ENCODE measurements at places on chromosomes 3 and 15.

DNA sequence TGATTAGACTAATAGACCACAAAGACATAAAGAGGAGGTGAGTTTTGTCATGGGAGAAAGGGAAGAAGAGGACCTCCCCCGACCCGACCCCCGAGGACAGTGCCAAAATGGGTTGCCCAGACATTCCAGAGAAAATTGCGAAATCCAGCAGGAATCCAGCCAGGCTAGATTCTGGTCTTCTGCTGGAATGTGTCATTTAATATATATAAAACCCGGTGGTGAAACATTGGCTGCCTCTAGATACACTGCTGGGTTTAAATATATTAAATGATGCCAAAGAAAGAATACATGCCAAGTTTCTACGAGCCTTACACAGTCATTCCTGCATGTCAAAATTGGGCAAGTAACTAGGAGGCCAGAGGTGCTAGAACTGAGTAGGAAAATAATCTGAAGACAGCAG lies 45.3 kb upstream of the SPESP1 start:
- DNase-seq: no peak

GRCh38 chr3:126693921-126694320 lies 10.1 kb upstream of the CHCHD6 start:
- no peak for DNase-seq

GRCh38 chr3:32310336-32310735 lies 71.9 kb downstream of the CMTM8 start:
- DNase-seq: no peak

DNA sequence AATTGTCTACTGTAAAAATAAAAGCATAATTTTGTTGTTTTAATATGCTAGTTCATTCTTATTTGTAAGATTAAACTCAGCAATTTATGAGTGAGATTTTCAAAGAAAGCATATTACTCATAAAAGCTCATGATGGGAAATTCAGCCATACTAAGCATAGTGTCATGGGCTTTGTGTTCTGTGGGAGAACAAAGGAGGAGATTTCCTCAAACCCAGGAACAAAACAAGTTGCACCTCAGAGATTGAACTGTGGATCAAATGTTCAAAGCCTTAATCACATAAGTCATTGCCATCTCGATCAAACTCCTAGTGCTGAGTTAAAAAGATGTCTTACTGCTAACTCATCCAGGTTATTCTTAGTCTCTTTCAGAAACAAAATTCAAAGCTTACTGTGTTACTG lies 85.6 kb upstream of the PDZRN3 start:
- DNase-seq: no peak

DNA sequence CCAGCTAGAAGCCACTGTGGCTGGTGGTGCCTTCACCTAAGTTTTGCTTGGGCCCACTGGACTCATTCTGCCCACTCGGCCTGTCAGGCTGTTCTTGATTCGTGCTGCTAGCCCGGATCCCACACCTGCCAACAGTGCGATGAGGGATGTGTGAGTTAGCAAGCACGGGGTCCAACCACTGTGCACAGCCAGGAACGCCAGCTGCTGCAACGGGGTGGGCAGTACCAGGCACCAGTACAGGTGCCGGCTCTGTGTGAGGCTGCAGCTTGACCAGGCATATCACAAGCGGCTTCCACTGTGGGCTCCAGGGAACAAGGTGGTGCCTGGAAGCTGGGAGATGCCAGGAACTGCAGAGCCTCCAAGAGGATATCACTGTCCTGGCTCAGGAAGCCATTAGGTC lies 481.2 kb downstream of the OTOL1 start:
- DNase-seq: no peak

- no peak for DNase-seq
Measured at GRCh38 chr3:185724761-185725160, 100.1 kb downstream of the IGF2BP2 start.

DNA sequence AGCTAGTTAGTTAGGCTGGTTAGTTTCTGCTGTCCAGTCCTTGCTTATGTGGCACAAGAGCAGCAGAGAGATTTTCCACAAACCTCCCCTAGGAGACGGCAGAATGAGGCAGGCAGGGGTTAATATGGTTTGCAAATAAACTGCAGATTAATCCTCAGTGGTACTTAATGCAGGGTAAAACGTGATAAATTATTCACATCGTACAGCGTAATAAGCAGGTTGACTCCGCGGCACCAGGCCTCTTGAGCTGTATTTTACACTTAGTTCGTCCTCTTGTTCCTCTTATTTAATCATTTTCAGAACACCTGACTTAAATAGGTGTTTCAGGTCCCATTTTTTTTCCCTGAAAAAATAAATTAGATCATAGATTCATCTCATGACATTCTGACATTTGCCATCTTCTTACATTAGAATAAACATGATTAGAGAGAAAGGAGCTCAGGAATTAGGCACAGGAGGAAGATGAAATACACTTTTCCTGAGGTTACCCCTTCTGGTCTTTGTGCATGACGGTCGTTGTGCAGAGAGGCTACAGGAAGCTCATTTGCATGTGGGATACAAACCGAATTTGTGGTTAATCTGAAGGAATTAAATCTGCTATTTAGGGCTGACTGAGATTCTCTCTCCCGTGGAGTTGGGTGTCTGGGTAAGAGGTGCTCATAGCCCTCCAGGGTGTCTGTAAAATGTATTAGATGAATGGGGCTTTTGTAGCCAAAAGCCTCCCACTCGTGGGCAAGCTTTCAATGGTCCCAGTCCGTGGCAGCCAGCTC lies 27.1 kb upstream of the VPS8 start:
- no peak for DNase-seq

DNA sequence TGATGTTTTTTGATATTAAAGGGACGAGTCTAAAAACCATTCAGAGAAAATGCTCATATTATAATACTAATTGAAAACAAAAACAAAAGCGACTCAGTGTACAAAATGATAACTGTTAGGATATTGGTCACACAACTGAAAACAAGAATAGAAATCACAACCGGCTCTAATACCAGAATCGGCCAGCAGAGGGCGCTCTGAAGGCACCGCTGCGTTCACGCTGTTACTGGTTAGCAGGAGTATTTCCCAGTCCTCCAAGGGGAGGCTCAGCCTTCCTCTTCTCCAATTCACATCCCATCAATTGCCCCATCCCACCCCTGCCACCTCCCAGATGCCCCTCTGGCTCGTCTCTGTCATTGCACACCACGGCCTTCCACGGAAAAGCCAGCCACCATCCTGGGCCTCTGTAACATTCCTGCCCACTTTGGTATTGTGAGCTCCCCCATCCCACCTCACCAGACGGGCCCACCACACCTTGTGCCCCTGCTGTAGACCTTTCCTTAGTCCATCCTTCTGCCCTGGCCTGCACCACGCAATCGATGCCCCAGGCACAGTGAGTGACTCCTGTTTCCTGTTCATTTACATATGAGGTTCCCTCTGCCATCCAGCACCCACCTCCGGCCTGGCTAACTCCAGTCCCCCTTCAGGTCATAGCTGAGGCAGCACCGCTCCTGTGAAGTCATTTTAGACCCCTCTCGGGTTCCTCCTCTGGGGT lies 8.5 kb downstream of the FAM107A start:
- peak; percentile 65 for DNase-seq

GRCh38 chr3:184428561-184429175 lies 48.8 kb downstream of the CHRD start:
- no peak for DNase-seq

DNA sequence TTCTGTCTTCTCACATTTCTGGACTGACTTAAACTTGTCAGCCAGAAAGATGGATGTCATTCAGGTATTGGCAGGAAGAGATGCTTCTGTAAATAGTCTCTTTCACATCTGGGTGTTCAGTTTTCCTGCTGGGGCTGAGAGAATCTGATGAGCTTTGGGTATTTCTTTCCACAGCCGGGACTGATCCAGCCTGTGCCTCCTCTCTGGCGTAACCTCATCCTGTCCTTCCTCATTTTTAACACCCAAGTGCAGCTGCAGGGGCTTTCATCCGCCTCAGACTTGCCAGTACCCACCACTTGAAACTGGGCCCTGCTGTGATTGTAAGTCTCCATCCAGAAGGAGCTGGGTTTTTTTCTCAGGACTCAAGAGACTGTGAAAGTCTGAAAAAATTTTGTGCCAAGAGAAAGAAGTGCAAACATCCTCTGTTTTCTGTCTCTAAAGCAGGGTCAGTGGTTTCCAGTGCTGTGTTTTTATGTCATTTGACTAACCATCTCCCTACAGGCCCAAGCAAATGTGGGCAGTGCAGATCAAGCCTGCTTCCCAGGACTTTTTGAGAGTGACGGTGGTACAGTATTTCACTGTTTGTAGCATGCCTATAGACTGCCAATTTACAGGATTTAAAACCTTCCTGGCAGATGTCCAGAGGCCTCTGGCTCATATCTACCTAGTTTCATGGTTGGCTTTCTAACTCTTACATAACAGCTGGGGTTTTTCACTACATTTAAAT lies 342.7 kb downstream of the PTPRG start:
- peak; percentile 6 for DNase-seq

DNA sequence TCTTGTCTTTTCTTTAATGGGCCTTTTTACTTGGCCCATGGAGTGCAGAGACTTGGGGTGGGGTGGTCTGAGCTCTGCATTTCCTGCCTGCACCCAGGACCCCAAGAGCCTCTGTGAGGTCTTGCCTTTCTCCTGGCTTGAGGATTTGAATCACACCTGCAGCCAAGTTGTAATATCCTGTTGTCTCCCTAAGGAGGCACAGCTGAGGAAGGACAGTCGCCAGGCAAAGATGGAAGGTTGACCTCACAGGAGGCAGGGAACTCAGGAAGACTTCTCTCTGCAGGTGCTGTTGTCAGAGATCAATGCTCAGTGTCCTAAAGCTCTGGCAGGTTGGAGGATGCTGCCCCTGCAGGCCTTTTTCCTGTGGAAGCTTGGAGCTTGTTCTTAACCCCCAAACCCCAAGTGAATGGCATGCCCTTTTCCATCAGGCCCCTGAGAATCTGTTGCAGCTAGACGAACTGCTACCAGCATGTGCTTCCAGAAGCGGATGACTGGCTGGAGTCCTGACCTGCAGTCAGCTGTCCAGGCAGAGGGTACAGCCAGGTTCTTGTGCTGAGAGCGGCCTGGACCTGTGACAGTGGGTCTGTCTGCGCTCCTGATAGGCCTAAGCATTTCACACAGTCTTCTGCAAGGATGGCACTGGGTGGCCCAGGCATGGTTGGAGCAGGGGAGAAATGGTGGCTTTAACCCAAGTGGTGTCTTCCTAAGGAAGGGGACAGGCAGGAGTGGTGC lies 120.0 kb downstream of the EEFSEC start:
- no peak for DNase-seq

DNA sequence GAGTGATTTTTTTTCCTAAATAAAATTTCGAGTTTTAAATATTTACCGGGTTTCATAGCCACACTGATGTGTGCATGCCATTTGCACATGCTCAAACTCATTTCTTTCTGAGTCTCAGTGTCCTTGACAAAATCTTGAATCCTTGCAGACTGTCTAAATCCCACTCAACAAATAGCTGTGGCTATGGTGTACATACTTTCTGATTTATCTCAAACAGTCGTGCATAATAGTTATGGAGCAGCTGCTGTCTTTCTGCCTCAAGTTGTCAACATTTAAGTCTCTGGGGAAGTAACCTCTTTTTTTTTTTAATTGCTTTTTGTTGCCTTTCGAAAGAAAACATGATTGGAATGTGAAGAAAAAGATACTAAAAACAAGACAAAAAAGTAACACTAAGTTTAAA lies 52.8 kb upstream of the UTS2B start:
- DNase-seq: no peak

GRCh38 chr15:33535135-33535534 lies 224.4 kb downstream of the RYR3 start:
- DNase-seq: no peak

- DNase-seq: no peak
Measured at GRCh38 chr15:62666046-62666445, 376.5 kb upstream of the TPM1 start.

GRCh38 chr3:184405075-184406030 lies 25.5 kb downstream of the CHRD start:
- DNase-seq: no peak

DNA sequence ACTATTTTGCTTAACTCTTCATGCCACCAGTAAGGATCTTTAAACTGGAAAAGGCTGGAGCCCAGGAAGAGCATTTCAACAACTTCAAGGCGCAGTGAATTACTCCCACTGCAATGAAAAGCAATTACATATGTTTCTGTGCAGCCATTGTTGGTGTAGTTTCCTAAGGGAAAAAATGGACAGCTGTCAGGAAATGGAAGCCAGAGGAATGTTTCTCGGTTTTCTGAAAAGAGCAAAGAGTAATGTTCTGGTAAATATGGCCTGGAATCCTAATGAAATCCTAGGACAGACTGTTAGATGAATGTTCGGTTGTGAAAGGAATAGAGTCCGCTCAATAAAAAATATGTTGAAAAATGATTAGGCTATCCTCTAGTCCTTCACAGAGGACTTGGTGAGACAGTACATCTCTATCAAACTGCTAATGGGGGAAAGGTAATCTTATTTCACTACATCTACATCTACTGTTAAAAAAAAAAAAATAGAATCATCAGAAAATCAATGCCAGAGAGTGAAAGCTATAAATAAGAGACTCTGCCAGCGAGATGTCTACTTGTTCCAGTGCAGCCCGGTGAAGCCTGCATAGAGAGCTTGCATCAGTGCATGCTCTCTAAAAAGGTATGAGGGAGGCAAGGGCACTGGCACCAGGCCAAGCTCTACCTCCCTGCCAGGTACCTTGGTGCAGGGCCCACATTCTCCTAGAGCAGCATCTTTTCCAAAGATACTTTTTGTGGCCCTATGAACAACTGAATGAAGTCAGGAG lies 68.2 kb upstream of the TJP1 start:
- DNase-seq: no peak

GRCh38 chr3:43043071-43043766 lies 62.7 kb downstream of the POMGNT2 start:
- DNase-seq: no peak

GRCh38 chr3:114394551-114394950 lies 100.7 kb downstream of the TIGIT start:
- DNase-seq: no peak

GRCh38 chr15:31503256-31503655 lies 176.6 kb downstream of the KLF13 start:
- DNase-seq: no peak

DNA sequence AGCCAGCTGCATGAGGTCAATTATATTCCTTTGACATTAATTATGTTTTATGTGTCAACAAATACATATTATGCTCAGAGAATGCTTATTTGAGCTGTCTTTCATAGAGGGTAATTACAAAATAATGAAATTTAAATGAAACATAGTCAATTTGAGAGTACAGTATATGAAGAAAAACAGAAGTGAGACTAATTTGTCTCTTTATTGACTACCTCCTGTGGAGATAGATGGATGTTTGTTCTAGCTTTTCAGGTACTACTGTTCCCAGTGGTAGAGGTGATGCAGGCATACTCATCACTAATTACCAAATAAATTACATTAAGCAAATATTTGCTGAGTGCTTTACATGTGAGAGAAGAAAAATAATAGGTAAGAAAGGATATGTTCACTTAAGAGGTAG lies 1129.6 kb downstream of the OTOL1 start:
- no peak for DNase-seq

DNA sequence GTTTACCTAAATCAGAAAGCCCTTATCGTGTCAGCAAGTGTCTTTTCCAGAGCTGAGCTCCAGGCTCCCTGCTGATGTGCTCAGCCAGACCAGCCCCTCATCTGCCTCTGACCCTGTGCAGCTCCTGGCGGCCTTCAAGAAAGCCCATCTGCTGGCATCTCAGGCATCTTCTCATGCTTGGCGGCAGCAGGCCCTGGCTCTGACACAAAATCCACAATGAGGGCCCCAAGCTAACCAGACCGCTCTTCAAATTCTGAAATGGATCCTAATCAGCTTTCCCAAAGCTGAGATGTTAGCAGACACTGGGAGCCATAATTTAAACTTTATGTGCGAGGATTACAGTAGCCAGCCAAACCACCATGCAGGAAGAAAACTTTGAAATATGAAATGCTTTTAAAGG lies 50.8 kb upstream of the CTDSPL start:
- DNase-seq: no peak

- DNase-seq: no peak
Measured at GRCh38 chr15:66763186-66764071, 61.4 kb downstream of the SMAD6 start.
